ENCODE measurements at places on chromosomes 5 and 9.

- DNase-seq, result no peak
Measured at GRCh38 chr5:147659166-147659929, 123.2 kb downstream of the JAKMIP2 start.

DNA sequence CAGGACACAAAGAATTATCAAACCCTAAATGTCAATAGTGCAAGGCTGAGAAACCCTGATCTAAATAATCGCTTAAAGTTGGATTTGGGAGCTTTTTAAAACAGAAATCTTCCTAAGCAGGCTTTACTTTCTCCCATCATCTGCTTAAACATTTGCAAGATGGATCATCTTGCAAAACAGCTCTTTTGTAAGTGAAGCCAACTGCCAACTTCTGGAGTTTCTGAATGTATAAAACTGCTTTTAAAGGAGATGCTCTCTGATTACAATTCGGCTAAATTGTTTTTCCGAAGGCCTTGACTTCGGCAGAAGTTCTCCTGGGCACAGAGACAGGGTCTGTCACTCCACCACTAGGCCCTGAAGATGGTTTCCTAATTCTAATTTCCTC lies 1.3 kb downstream of the PTPN3 start:
- no peak for DNase-seq

DNA sequence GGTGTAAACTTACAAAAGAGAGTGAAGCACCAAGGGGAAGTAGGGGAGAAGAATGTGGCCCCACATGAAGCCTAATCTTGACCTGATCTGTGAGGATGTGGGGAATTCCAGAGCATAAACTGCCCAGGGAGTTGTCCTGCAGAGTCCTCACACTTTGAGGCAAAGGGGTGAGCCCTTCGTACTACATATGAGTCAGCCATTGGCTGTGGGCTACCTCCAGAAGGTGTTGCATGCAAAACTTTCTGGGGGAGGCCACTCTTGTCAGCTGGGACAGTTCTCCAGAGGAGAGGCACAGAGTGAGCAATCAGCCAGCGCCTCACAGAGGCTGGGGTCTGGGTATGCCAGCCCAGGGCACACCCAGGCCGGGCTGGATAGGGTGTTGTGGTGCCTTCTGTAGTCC lies 98.1 kb upstream of the NMUR2 start:
- peak; percentile 54 for DNase-seq

DNA sequence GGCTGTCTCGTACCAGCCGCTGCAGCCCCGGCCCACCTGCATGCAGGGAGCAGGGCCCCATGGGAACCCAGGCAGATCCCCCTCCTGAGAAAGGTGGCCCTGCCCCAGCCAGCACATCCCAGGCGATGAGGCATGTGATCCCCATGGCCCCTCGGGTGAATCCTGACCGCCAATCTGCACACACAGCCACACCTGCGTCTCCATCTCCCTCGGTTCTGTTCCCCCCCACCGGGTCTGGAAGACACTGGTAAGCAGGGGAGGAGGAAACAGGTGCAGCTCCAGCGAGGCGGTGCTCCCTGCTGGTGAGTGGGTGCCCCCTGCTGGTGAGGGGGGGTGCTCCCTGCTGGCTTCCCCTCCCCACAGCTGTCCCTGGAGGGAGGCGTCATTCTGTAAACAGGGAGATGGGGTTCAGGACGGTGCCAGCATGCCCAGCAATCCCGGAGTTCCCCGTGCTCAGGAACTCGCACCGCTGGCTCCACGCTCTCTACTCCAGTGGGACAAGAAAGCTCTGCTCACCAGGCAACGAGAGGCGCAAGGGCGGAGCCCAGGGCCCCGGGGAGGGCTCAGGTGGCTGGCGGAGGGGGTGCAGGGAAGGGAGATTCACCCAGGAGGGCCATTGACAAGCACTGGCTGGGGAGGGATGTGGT lies 28.4 kb upstream of the SLC12A7 start:
- DNase-seq, result peak; percentile 77

DNA sequence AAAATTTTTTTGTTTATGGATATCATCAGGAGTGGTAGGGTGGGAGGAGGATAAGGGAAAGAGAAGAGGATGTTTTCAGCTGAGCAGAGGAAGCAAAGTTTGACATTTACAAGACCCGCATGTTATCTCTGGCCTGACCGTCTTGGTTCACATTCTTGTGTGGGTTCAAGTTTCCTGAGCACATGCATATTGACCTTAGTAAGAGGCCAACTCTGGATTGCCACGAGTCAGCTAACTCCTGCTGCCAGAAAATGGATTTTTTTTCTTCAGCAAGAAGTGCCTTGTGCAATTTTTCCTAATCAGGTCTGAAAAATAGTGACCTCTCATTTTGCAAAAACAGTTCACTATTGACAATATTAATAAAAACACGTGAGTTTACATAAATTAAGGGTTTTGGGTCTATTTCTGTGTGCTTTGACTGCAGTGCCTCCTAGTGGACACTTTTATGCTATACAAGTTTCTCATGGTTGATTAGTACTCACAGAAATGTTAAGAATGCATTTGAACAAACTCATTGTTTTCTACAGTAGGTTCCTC lies 27.1 kb upstream of the BASP1 start:
- DNase-seq, result peak; percentile 70

Data from kidney tubule cell (primary cell).